ENCODE measurements at places on chromosomes 11 and 22.

- no peak for DNase-seq
Observed at GRCh38 chr11:84142411-84142810, 856.2 kb upstream of the CCDC90B start.

DNA sequence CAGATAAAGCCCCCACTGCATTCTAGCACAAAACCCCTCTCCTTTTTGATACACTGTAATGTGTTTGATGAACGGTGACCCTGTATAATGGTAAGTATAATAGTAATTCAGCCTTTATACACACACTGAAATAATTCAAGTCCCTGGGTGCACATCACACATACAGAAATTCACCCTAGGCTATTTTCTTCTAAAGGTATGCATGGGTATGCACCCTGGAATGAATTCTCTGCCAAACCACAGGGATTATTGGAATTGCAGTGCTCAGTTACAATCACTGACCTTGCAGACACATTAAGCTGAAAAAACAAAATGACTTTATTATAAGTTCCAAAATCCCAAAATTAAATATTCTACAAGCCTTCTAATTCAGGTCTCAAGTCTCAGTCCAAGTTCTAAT lies 245.9 kb upstream of the FAT3 start:
- DNase-seq, result no peak

GRCh38 chr22:35498026-35498800 lies 42.4 kb upstream of the RASD2 start:
- DNase-seq, result no peak

DNA sequence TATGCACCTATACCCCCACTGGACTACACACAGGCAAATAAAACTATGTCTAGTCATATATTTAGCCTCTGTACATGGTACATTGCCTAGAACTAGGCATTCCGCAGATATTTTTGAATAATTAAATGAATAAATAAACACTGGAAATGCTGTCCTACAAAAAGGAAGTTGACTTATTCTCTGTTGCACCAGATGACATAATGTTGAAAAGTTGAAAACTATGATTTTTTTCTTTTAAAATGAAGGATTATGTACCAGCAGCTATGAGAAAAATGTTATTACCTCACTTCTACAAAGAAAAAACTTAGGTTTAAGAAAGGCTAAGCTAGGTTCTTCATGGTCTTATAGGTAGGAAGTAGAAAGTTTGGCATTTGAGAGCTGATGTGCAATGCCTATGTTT lies 856.6 kb downstream of the METTL15 start:
- DNase-seq, result no peak
